ENCODE measurements at places on chromosomes 5 and 9.

DNA sequence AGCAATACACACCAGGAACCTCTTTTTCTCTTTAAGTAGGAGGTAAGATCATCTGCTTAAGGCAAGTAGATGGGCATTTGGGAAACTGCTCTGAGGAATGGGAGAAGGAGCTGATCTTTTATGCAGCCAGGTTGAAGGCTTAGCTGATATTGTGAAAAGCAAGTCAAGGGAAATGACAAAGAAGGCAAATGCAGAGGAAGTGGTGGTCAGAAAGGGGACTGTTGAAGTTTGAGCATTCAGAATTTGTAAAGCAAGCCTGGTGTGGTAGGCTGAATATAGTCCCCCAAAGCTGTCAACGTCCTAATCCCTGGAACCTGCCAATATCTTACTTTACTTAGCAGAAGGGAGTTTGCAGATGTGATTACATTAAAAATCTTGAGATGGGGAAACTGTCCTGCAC lies 128.9 kb downstream of the ADAMTS12 start:
- H3K4me1 ChIP-seq, result no peaks in the 10 kb centered on the region
- H3K4me3 ChIP-seq, result no peak overlapping the region
- H3K27me3 ChIP-seq, result no peaks in the 10 kb centered on the region
- H3K36me3 ChIP-seq, result no peaks in the 10 kb centered on the region
- DNase-seq, result no peak
- no peak overlapping the region for H3K27ac ChIP-seq

GRCh38 chr9:115880221-115880885 lies 273.2 kb upstream of the PAPPA start:
- no peak overlapping the region for H3K27ac ChIP-seq
- H3K27me3 ChIP-seq, result no peaks in the 10 kb centered on the region
- DNase-seq, result no peak

DNA sequence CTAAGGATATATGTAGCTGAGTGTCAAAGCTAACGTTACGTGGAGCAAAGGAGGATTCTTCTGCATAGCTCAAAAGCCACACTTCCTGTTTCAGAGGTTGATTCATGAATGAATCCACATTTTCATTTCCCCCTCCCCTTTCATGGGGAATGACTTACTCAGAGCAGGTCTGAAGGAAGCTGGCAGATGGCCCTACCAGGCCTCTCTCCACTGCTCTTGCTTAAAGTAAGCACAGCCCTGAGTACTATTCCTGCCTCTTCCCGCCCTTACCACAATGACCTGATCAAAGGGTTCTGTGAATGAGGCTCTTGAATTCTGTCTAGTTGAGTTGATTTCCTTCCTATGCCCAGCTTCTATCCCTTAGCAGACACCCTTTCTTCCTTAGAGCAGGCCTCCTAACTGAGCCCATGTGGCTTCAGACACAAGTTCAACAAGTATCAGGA lies 6.3 kb downstream of the IGIP start:
- no peak overlapping the region for H3K4me3 ChIP-seq
- no peak overlapping the region for H3K27ac ChIP-seq
- H3K4me1 ChIP-seq, result peaks cover 25% of the 10 kb centered on the region
- DNase-seq, result no peak

DNA sequence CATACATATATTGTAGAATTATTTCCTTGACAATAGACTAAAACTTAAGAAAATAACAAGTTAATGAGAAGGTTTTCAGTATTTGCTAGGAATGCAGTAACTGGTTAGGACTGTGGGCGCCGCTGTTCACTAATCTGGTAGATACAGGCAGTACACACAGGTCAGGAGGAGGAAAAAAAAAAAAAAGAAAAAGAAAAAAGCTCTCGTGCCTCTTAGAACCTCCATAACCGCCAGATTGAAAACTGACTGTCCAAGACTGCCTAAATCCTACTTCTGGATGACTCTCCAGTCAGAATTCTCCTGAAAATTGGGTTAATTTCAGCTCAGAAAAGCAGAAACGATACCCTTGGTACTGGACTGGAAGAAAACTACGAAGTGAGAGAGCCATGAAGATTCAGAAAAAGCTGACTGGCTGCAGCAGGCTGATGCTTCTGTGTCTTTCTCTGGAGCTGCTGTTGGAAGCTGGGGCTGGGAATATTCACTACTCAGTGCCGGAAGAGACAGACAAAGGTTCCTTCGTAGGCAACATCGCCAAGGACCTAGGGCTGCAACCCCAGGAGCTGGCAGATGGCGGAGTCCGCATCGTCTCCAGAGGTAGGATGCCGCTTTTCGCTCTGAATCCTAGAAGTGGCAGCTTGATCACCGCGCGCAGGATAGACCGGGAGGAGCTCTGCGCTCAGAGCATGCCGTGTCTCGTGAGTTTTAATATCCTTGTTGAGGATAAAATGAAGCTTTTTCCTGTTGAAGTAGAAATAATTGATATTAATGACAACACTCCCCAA lies at the start of gene PCDHGA1:
TSS of gene PCDHGA1 (plus strand) at position 216 of the 782 bp plus-strand sequence.
- H3K27me3 ChIP-seq, result peaks cover 3% of the 10 kb centered on the region
- no peak for DNase-seq
- no peaks in the 10 kb centered on the region for H3K36me3 ChIP-seq
- H3K4me3 ChIP-seq, result no peak within 1 kb of the TSS

GRCh38 chr9:80899208-80899607 lies 790.1 kb downstream of the TLE1 start:
- DNase-seq, result no peak
- no peaks in the 10 kb centered on the region for H3K27me3 ChIP-seq
- H3K4me3 ChIP-seq, result no peak overlapping the region
- no peak overlapping the region for H3K27ac ChIP-seq
- no peaks in the 10 kb centered on the region for H3K36me3 ChIP-seq
- no peaks in the 10 kb centered on the region for H3K4me1 ChIP-seq

- H3K27me3 ChIP-seq, result no peaks in the 10 kb centered on the region
- no peaks in the 10 kb centered on the region for H3K36me3 ChIP-seq
- no peaks in the 10 kb centered on the region for H3K4me1 ChIP-seq
- H3K4me3 ChIP-seq, result no peak overlapping the region
These were observed 355.9 kb downstream of the PRELID2 start for GRCh38 chr5:145479271-145479670.

DNA sequence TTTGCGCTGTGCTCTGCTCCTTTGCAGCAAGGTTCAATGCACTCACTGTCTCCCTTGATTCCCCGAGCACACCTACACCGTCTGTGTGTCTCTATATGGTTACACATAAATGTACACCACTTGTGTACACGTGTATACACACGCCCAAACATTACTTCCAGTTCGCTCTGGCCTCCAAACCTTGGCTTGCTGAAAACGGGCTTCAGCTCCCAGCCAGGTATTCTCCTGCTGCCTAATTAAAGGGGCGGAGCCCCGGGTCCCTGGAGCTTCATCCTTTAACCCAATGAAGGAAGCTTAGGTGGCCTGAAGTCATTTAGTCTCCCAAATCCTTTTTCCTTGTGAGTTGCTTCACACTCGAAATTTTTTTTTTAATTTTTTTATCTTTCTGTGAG lies 4.6 kb downstream of the ISL1 start:
- H3K4me1 ChIP-seq, result no peaks in the 10 kb centered on the region
- DNase-seq, result no peak
- H3K27me3 ChIP-seq, result peaks cover 17% of the 10 kb centered on the region
- H3K27ac ChIP-seq, result no peak overlapping the region
- H3K4me3 ChIP-seq, result no peak overlapping the region

All from CD8-positive, alpha-beta memory T cell (primary cell).